ENCODE measurements at places on chromosomes 5 and 9. TPM values are rescaled to one million over a fixed set of nuclear protein-coding genes. Genes with fewer than 3 reads are reported as not detected.
A peak's percentile ranks its signal among the peaks of the same experiment; 100 is the strongest.

SEMA6A gene
- 44.3 TPM for total RNA-seq

SEMA5A gene
- total RNA-seq: 29.3 TPM

WHRN gene
- total RNA-seq: 6.2 TPM

- no peak for DNase-seq
- no peaks in the 10 kb centered on the region for H3K27me3 ChIP-seq
- H3K4me3 ChIP-seq: peak overlapping the region; percentile 100
- peaks cover 35% of the 10 kb centered on the region for H3K4me1 ChIP-seq
- peak overlapping the region; percentile 97 for H3K27ac ChIP-seq
These were observed 475 bp downstream of the DDX31 start for GRCh38 chr9:132669319-132669697.

DNA sequence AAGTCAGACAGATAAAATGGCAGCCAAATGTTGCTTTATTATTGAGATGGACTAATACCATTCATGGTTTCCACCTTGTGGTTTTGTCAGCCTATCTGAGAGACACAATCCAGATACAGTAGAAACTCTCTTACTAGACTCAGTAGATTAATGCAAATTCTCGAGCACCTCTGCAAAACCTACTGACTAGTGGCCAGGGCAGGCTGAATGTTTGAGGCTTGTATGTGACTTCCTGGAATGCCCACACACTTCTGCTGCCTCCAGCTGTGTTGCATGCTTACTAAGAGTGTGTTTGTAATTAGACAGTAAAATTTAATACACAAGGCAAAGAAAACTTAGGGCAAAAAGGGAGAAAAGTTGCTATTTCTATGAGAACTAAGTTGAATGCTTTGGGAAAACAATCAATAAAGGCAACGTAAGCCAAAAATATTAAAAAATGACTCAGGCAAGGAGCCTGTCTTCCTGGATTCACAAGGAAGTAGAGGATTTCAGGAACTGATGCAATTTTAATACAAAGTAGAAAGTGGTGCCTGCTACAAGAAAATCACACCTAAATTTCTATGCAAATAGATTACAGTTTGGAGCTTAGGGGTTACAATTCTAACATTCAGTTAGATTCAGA, 30.2 kb upstream of the CCNG1 start:
- DNase-seq: no peak
- H3K27me3 ChIP-seq: no peaks in the 10 kb centered on the region

DNA sequence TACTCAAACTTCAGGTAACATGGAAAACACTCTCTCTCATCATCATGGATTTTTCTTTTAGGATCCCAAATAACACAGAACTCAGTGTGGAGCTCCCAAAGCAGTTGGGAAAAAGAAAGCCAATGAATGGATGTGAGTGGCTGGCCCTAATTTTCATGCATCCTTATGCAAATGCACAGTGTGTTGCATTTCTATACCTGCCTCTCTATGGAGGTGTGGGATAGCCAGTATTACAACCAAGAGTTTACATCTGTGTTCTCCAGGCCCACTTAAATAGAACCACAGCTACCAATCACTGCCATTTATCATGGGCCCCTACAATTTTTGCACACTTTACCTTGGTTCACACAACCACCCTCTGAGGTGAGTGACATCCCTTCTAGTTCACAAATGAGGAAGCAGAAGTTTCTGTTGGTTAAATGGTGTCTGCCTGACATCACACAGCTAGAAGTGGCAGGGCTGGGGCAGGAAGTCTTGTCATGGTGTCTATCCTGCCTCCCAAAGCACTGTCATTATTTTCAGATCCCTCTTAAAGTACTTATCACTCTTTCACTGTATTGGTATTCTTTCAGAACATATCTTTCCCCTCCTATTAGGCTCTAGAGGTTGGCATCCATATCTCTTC, 17.3 kb downstream of the MAMDC2 start:
- no peak overlapping the region for H3K27ac ChIP-seq
- H3K36me3 ChIP-seq: no peaks in the 10 kb centered on the region
- no peaks in the 10 kb centered on the region for H3K27me3 ChIP-seq
- H3K4me3 ChIP-seq: no peak overlapping the region
